Stimulated activated CD8-positive, alpha-beta memory T cell treated with anti-CD3 and anti-CD28 coated beads, Interleukin-4, amount 100 ng/mL, for 4 hours (primary cell): ENCODE measurements at places on chromosomes 2 and 18.

DNA sequence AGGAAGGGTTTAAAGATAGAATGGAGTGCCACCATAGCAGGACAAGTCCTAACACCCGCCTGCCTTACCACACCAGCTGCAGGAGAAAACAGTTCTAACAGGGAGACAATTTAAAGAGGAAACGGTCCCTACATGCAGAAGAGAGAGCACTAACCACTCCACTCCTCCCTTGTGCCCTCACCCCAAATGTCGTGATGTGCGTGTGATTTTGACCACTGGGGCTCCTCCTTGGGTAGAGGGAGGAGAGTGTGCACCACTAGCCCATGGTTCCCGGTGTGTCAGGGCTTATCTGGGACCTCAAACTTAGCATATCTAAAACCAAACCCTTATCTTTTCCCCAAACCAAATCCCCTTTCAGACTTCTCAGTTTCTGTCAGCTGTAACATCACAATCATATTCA is 105.5 kb upstream of the CCDC68 start:
- DNase-seq = no peak

DNA sequence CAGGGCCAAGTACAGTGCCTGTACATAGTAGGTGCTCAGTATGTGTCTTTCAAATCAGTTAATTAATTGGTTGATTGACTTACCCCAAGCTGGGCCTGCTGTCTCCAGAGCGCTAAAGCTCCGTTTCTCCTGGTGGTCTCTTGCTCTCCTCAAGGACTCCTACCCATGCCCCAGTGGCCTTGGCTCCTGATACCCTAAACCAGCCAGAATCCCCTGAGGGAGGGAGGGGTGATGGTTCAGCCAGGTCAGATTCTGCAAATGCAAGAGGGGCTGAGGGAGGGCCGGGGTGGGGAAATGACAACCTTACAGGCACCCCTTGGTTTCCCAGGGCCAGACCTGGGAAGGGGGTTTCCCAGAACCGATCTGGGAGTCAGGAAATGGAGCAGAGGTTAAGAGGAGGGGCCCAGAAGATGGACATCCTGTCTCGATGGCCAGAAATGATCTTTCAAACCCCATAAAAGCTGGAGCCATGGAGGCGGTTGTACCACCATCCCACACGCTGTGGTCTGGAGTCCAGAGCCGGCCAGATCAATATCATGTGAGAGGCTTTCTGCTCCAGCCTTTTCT is 209.1 kb downstream of the TNS1 start:
- no peak for DNase-seq

GRCh38 chr2:132577686-132578085 is 92.3 kb downstream of the LYPD1 start:
- DNase-seq = no peak

- no peak for DNase-seq
Measured at GRCh38 chr2:185035906-185036305, 437.6 kb downstream of the ZNF804A start.

DNA sequence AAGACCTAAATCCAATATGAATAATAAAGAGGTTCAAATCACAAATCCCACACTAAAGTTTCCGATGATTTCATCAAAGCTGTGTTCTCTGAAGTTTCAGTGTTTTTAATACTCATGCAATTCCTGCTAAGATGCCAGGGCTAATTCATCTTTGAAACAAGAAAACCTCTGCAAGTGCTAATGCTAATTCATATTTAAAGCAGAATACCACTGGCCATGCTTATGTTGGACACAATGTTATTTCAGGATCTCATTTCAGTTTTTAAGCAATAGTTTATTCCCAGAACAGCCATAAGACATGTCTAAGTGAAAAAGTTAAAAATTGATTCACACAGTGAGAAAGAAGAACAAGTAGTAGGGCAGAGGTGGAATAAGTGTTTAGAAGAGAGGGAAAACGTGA is 62.8 kb downstream of the GRB14 start:
- DNase-seq = no peak

GRCh38 chr2:104318001-104318665 is 535.8 kb upstream of the POU3F3 start:
- no peak for DNase-seq

DNA sequence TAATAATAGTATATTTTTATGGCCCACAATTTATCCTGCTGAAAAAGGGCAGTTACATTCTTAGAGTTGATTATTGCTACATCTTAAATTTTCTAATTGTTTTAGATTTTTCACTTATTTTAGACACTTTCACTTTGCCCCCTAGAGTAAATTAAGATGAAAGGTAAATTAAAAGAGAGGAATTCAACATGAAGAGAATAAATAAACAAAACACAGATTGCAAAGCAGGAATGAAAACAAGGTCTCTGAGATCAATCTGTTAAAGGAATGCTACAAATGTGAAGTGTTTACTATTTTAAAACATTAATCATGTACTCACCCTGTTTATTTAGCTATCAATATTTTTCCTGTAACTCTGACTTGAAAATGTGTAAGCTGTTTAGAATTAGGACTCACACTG is 113.5 kb upstream of the ETAA1 start:
- no peak for DNase-seq

- DNase-seq = no peak
Measured at GRCh38 chr2:23397478-23397877, 12.5 kb downstream of the KLHL29 start.

GRCh38 chr2:42930025-42930581 is 137.7 kb upstream of the HAAO start:
- no peak for DNase-seq

DNA sequence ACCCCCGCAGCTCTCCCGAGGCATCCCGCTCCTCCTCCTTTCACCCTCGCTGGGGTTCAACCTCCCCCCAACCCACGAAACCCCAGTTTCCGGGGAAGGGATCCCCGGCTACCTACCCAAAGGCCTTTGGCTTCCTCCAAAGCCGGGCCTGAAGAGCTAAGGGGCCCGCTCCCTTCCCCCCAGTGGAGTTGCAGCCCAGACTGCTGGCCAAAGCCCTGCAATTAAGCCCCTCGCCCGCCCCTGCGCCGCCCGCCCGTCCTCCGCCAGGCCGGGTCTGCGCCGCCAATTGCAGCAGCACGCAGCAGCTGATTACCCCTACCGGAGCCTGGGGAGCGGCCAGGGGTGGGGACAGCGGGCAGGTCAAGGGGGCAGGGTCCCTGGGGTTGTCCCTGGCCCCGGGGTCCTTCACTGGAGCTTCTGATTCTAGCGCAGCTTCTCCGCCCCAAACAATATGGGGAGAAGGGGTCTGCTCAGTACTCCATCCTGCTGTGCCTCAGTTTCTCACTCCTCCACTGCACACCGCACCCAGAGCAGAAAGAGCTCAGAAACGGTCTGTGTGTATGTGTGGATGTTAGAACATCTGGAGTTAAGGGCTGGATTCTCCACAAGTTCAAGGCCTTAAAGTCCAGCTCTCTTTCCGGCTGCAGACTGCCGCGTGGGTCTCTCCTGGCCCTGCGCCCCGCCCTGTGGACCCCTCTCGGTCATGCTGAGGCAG is 16.9 kb downstream of the WNT10A start:
- no peak for DNase-seq

- DNase-seq = no peak
Measured at GRCh38 chr18:31596081-31596872, 4.6 kb downstream of the TTR start.

- no peak for DNase-seq
Measured at GRCh38 chr2:23522726-23523372, 137.9 kb downstream of the KLHL29 start.

DNA sequence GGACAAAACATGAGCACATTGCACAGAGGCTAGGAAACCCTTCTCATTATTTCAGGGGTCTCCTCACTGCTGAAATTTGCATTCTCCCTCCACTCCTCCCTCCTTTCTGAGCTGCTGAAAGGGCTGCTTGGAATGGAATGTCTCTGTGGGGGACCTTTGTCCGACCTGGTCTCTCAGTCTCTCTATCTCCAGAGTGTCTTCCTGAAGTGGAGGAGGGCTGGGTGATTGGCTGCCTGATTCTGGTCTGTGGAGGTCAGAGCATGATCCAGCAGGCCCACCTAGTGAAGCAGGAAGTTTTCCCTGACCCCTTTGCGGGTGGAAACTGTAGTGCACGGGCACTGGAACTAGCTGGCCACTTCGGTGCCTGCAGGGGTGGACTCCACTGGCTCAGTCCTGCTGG is 560.5 kb upstream of the HS6ST1 start:
- no peak for DNase-seq

DNA sequence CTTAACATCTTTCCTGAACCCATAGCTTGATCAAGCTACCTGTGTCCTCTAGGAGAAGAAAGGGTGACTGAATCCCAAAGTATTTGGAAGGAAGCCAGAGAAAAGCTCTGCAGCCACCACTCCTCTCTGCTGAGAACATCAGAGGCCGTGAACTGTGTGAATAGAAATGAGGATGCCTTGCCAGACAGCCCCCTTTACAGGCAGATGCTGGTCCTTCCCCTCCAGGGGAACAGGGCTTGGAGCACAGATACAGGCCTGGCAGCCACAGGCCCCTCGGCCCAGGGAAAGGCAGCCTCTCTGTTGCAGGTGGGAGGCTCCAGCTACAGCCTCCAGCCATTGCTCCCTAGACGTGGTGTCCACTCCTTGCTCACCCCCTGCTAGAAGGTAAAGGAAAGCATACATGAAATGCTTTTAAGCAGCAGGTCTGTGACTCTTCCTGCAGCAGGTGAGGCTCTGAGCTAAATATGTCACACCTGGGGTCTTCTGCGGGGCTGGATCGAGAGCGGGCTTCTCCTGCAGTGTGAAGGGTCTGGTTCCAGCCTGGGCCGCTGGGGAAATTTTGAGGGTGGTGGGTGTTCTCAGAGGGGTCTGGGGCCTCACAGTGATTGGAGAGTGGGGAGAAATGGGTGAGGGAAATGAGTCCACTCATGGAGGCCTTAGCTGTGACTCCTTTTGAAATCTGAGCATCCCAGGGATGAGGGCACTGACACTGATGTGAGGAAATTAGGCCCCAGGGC is 234.0 kb downstream of the KLHL29 start:
- no peak for DNase-seq

GRCh38 chr18:36440614-36441013 is 143.1 kb downstream of the FHOD3 start:
- no peak for DNase-seq

GRCh38 chr2:105575499-105576025 is 169.2 kb upstream of the NCK2 start:
- no peak for DNase-seq

DNA sequence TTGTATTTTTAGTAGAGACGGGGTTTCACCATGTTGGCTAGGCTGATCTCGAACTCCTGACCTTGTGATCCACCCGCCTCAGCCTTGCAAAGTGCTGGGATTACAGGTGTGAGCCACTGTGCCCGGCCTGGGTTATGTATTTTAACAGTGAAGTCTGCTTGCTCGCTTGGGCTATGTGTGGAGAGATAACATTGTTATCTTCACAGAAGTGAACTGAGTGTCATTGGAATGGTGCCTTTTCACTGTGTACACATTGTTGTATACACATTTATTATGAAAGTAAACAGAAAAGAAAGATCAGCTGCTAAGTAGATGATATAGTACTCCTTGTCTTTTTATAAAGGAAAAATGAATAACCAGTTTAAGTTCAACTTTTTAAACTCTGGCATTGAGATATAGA is 30.4 kb downstream of the RNF138 start:
- DNase-seq = no peak

DNA sequence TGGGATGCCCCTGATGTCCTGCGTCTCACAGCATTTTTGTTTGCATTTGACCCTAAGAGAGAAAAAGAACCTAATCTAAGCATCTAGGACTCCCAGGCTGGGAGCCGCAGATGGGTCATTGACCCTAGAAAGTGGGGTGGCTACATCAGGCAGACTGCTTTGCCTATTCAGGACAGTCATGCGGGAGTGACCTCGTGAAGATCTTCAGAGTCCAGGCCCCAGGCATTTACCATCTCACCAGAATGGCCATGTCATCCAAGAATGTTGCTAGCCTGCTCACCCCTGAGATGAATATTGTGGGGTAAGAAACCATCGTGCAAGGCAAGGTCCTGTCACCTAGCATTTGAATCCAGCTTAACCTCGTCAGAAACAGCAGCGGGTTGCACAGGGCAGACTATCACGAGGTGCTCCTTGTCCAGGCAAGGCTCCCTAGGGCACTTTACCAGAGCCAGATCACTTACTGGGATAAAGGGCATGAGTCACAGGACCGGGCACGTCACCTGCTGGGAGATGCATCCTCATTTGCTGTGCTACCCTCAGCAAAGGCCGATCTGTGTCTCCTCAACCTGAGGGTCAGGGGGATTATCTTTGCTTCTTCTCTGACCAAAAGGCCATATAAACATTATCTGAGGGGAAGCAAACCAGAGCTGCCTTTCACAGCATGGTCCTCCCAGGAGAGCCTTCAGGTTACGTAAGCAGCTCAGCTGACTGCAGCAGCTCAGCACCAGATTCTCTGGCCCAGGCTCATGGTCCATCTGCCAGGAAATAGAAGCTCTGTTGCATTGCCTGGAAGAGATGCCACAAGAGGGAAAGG is 162.3 kb downstream of the ACKR3 start:
- no peak for DNase-seq

DNA sequence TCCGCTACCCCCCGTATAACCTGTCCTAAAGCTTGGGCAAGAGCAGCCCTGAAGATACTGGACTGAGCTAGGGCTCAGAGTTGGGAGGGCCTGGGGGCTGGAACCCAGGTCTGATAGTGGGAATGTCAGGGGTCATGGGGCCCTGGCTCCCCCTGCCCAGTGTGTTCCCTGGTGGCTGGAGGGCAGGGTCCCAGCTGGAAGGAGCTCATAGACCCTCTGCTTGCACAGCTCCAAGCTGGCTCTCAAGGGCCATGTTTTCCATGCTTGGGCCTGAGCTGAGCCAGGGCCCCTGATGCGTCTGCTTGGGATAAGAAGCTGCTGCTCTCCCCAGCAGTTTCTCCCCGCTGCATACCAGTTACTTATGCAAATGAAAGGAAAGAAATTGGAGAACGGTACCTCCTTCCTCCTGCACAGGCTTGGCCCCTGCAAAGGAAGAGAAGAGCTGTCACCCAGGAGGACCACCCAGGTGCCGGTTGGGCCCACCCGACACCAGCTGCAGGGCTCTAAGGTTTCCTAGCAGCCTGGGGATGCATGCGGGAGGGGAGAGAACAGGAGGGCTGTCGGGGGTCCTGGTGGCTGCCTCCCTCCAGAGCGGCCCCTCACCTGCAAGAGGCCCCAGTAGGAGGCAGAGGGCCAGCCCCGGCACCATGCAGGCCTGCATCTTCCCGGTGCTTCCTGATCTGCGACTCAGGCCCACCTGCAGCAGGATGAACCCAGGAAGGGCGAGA is 628 bp downstream of the OTOS start:
- DNase-seq = no peak

DNA sequence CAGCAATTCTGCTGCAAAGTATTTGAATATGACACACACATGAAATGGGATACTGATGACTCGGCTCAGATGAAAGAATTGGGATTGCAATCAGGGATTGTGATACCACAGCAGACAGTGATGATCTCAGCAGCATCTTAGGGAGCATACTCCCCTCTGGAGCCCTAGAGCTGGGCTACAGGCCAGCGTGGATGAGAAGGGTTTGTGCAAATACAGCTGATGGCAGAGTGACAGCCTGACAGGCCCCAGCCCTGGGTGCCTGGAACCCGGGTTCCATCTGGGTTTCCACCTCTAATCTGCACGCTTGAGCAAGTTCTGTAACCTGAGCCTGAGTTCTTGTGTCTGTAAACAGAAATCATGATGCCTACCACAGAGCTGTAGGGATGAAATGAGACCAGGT is 418.0 kb downstream of the LRATD1 start:
- DNase-seq = no peak

DNA sequence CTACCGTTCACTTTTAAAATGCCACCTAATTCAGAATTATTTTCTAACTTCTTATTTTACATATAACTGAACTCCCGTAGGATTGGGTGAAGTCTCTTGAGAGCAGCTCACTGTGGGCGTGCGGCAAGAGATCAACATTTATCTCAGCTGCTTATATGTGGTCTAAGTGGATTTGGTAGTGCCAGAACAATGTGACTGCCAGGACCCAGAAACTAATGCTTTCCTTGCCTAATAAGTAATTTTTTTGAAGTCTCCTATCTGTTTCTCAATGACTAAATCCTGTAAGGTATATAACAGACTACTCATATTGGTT is 11.2 kb upstream of the NFE2L2 start:
- no peak for DNase-seq
